Lower leg skin (tissue), 4 donors: ENCODE measurements at places on chromosomes 13 and 19. TPM values are rescaled to one million over a fixed set of nuclear protein-coding genes. Genes with fewer than 3 reads are reported as not detected.
A peak's percentile ranks its signal among the peaks of the same experiment; 100 is the strongest.

The DIRAS1 gene
- 4.8 TPM for total RNA-seq

DNA sequence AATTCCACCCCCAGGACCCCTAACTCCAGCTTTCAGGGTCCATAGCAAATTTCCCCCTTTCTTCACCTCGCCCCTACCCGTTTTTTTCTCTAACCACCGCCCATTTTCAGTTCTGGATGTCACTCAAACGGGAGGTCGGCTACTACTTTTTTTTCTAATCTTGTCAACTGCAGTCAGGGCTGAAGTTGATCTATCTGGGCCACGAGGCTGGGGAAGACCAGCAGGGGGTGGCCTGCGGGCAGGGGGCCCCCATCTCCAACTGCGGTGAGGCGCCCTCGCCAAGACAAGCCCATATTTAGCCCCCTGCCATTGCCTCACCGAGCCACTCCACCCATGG is 748 bp downstream of the LHFPL6 start:
- DNase-seq: no peak

DNA sequence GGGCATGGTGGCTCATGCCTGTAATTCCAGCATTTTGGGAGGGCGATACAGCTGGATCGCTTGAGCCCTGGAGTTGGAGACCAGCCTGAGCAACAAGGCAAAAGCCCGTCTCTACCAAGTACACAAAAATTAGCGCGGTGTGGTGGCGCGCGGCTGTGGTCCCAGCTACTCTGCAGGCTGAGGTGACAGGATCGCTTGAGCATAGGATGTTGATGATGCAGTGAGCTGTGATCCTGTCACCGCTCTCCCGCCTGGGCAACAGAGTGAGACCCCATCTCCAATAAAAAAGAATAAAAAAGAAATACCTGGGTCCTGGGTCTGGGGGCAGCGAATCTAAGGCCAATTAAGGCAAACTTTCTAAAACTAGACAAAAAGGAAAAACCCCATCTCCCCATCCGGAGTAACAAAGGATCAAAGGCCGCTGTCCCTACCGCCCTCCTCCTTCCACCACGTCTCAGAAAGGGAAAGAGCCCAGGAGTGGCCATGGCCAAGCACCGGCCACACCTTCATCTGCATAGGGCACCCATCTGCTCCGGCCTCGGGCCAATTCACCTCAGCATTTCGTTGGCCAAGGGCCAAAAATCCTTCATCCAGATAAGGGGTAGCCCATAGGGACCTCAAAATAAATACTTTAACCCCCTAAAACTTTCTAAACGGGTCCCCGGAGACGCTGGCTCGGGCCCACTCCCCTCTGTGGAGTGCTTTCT is 851 bp downstream of the ZNF320 start:
- peak; percentile 16 for DNase-seq

GRCh38 chr19:3281026-3281425 is 56.6 kb downstream of the CELF5 start:
- no peak for DNase-seq

DNA sequence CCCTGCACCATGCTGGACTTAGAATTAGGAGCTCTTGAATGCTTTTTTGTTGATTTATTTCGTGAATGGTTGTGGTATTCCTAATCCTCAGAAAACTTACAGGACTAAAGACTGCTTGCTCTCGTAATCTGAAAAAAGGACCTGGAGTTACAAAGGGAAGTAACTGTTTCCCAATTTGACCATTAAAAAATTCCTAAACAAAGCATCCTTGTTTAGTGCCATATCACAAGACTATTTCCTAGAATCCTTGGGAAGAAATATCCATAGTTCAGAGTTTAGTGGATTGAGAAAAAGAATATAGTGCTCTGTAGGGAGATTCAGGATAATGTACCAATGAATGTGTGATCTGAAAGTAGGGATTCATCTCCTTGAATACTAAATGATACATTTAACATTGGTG is 186.8 kb downstream of the NDFIP2 start:
- no peak for DNase-seq

- DNase-seq: no peak
Observed at GRCh38 chr13:29892151-29892550, 41.7 kb upstream of the UBL3 start.

- DNase-seq: no peak
Observed at GRCh38 chr19:11373166-11373884, 1.1 kb upstream of the SWSAP1 start.

- DNase-seq: no peak
Observed at GRCh38 chr19:19539698-19540063, 1.6 kb downstream of the CILP2 start.

- no peak for DNase-seq
Observed at GRCh38 chr19:36514012-36514612, 14.0 kb downstream of the ZNF260 start.

GRCh38 chr19:30364866-30365800 is 7.1 kb upstream of the ZNF536 start:
- DNase-seq: peak; percentile 54

GRCh38 chr19:19176950-19177349 is 6.9 kb upstream of the MEF2B start:
- no peak for DNase-seq

DNA sequence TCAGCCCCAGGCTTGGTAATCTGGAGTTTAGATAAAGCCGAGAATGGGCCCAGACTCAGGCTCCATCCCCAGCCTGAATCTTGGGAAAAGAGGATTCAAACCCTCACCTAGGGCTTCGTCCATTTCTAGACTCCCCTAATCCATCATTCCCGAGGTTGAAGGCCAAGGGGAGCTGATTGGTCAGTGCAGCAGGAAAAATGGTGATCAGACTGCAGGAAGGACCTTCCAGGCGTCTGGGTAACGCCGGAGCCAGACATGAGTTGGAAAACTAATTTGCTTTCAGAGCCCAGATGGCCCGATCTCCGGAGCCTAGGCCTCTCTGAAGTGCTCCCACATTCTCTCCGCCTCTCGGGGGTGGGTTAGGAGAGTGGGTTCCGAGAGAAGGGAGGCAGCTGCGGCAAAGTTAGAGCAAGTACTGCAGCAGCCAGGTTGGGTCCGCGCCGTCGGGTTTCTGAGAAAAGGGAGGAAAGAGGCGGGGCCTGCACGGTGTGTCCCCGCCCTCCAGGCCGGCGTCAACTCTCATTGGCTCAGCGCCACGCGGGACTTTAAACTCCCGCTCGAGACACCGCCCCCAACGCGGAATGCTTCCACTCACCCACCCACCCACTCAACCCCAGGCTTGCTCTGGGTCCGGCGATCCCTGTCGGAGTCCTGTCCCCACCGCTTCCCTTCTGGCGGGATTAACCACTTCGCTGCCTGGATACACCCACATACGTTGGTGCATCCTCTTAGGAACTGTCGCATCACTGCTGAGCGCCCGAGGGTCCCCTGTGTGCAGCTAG is 788 bp upstream of the RTBDN start:
- DNase-seq: no peak

The CRLF1 gene
- 30.6 TPM for total RNA-seq

- no peak for DNase-seq
Observed at GRCh38 chr13:40063278-40063698, 407.8 kb downstream of the COG6 start.

The ASF1B gene
- total RNA-seq: 3.2 TPM

DNA sequence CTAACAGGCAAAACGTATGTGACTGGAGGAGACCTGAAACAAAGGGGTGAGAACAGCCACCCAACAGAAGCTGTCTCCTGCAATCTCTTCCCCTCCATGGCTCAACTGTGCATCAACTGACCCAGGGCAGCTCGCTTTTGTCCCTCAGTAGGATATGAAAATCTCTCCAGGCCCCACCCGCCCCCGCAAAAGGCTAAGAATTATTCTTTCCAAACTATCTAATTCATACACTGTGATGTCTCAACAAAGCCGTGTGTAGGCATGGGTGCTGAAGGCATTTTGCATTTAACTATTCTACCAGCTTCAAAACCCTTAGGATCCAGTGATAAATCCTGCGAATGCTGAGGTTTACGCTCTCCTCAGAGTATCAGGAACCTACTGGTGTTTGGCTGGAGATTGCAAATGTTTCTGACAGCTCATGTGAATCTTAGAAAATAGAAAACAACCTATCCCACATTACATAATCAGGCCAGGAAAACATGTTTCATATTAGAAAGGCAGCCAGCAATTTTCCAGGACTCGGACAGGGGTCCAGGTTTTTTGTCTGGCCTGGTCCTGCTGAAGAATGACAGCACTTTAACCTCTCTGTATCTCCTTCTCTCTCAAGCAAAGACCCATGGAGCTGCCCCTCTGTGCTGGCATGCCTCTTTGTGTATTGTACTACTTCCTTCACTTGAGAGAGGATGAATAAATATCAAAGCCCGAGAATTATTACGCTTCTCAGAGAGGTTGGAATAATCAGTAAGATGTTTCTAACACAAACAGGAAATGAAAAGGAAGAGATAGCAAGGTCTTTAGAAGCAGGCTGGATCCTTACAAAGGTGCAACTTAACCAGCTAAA is 17.3 kb downstream of the DHRS12 start:
- DNase-seq: no peak

DNA sequence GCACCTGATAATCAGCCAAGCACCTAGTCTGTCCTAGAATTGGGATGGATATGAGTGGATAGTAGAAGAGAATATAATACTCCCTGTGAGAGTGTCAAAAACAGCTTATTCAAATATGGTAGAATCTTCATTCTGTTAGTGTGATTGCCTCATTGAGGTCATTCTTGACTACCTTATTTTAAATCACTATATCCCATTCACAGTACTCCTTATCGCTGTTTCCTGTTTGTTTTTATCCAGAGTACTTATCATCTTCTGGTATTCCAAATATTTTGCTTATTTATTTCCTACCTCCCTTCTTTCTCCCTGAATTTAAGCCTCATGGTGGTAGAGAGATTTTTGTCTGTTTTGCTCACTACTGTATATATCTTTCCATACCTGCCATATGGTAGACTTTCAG is 9.9 kb downstream of the NDFIP2 start:
- no peak for DNase-seq

DNA sequence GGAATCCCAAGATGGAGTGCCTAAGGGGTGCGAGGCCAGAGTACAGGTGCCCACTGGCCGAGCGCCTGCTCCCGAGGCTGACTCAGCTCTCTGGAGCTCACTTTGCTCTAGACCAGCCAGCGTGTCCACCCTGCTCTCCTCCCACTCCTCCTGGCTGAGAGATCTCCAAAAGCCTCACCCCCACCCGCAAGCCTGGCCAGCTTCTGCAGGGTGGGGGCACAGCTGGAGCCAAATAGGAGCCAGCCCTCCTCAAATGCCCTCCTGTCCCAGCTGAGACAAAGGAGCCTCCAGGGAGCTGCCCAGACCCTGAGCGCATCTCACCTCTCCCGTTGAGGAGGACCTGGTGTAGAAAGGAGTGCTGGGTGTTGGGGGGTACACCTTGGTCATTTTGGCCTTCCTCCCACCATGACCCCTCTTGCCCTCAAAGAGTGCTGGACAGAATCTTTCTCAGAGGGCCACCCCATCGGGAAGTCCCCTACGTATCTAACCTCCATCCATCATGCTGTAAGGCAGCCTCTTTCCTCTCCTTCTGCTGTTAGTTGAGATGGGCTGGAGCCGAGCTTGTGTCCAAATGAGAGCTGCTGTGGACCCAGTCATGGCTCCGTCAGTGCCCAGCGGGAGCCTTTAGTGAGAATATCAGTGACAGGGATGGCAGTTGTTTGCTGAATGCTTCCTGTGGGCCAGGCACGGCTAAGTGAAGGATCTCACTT is 123.9 kb upstream of the VSTM2B start:
- no peak for DNase-seq

The BCL3 gene
- 17.1 TPM for total RNA-seq

DNA sequence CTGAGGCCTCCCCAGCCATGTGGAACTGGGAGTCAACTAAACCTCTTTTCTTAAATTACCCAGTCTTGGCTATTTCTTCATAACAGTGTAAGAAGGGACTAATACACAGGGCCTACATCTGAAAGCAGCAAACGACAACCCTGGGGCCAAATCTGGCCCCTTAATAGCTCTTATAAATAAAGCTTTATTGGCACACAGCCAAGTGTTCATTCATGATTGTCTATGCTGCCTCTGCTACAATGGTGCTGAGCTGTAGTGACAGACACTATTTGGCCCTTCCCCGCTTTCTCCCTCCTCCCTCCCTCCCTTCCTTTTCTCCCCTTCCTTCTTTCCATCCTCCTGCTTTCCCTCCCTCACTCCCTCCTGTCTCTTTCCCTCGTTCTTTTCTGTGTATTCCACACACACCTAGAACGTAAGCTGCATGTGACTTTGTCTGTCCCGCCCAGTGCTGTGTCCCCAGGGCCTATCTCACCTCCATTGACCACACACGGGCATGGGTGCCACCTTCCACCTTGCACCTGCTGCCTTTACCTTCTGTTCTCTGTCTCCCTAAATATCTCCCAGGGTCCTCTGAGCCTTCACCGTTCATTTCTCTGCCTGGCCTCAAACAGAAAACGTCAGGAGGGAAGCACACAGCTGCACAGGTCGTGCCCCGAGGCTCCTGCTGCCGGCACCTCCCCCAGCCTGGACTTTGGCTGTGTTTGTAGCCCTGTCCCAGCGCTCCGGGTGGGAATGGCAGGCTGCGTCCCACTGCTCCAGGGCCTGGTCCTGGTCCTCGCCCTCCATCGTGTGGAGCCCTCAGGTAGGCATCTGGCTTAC is at the start of gene PROZ:
Gene PROZ, plus strand, starts transcription at position 720 of the 819 bp plus-strand sequence. Its CDS starts 13 bp downstream, at position 733.
- DNase-seq: peak; percentile 57

The KLK14 gene
- total RNA-seq: 10.9 TPM

The ZNF559 gene
- 11.4 TPM for total RNA-seq

DNA sequence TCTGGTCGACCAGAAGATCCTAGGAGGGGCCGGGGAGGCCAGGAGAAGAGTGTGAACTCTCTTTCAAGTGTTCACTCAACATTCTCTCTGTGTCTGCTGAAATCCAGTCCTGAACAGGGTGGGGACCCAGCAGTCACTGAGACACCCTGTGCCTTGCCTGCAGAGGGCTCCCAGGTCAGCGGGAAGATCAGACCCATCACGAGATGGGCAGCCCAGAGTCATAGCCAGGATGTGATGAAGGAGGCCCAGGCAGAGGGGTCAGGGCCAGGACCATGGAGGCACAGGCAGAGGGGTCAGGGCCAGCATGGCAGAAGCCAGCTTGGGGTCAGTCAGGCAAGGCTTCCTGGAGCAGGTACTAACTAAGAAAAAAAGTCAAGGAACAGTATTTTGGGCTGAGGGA is 9.4 kb downstream of the NUMBL start:
- no peak for DNase-seq

GRCh38 chr13:75541287-75541686 is 3.6 kb upstream of the COMMD6 start:
- no peak for DNase-seq

GRCh38 chr13:59975807-59976435 is 187.8 kb downstream of the DIAPH3 start:
- no peak for DNase-seq
